Activated CD4-positive, alpha-beta T cell treated with anti-CD3 and anti-CD28 coated beads, Interleukin-10, Interleukin-2, amounts not matched to agents 100 ng/mL and 50 ng/mL, durations not matched to agents 16 hours and 8 hours (primary cell): ENCODE measurements at places on chromosomes 5 and 9.

GRCh38 chr5:74412066-74412465, 228.5 kb downstream of the ENC1 start:
- DNase-seq, result no peak

DNA sequence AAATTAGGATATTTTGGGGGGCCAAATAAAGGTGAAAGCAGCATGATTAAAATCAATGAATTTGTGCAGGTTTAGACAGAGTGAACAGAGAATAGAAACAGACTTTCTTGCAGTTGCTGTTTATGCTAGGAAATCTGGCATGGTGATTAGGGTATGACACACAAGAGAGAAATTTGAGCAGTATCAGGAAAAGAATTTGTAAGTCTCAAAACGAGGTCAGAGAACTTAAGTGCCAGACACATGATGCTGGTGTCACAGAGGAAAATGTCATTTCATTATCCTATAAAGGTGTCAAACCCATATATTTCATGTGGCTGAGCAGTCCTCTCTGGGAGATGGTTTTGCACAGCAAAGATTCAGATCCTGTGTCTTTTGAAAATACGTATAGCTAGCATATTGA, 15.7 kb downstream of the LVRN start:
- DNase-seq, result no peak

DNA sequence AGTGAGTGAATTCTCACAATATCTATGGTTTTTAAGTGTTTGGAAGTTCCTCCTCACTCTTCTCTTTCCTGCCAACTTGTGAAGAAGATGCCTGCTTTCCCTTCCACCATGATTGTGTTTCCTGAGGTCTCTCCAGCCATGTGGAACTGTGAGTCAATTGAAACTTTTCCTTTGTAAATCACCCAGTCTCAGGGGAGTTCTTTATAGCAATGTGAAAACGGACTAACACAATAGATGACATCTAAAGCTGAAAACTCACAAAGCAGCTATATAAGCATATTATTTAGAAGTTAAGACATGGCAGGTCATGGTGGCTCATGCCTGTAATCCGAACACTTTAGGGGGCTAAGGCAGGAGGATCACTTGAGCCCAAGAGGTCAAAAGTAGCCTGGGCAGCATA, 130.2 kb downstream of the ARRDC3 start:
- no peak for DNase-seq

- no peak for DNase-seq
Observed at GRCh38 chr5:115807654-115808052, 8.8 kb downstream of the CDO1 start.

GRCh38 chr9:69771775-69772418, 12.1 kb upstream of the PTAR1 start:
- DNase-seq, result no peak

- DNase-seq, result no peak
Observed at GRCh38 chr9:125906144-125906543, 159.0 kb downstream of the PBX3 start.

DNA sequence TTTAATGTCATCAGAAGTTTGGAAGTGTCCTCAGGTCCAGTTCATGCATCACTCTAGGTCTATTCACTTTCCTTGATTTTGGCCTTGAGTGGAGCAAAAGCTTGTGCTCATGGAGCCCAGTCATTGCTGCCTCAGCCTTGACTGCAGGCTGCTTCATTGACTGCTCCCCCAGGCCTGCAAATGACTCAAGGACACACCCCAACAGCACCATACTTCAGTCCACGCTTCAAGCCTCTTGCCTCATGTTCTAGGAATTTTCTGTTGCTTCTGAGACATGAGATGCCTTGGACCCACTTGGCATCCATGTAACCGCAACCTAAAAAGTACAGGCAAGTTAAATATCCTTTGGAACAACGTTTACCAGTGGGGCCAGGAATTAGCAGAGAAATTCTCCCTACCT, 193.7 kb downstream of the PIK3R1 start:
- no peak for DNase-seq
